ENCODE measurements at places on chromosomes 3 and 15. TPM values are rescaled to one million over a fixed set of nuclear protein-coding genes. Genes with fewer than 3 reads are reported as not detected.

DNA sequence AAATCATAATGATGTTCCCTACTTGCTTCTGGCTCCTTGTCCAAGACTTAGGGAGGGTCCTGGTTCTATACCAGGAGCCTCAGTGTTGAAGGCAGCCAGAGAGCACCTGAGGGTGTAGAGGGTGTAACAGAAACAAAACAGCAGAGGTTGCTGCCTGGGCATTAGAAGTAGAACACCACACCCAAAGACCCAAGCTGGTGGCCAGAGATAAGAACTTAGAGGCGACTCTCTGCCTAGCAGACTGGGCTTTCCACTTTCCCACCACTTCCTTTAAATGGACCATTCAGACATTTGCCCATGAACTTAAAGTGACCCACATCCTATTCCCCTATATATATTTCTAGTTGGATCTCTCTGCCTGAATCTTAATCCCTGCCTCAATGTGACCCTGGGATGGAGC is 189.8 kb downstream of the KLF13 start:
- H3K4me1 ChIP-seq, result peaks cover 6% of the 10 kb centered on the region
- H3K36me3 ChIP-seq, result no peaks in the 10 kb centered on the region
- no peak overlapping the region for H3K4me3 ChIP-seq
- H3K27ac ChIP-seq, result no peak overlapping the region
- no peaks in the 10 kb centered on the region for H3K27me3 ChIP-seq

DNA sequence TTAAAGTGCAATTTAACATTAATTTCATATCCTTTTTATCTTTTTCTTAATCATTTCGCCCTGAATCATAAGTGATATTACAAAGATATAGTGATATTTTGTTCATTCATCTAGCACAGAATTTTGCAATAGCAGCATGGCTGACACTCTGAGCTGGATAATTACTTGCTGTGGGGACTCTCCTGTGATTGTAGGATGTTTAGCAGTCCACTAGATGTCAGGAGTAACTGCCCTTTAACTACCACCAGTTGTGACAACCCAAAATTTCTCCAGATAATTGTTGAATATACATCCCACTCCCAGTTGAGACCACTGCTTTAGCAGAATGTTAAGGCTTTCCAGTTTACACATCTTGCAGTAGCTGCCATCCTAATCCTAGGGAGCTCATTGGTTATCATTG is 196.8 kb upstream of the MBNL1 start:
- no peaks in the 10 kb centered on the region for H3K27me3 ChIP-seq
- DNase-seq, result no peak
- H3K27ac ChIP-seq, result no peak overlapping the region
- no peaks in the 10 kb centered on the region for H3K36me3 ChIP-seq
- H3K4me1 ChIP-seq, result no peaks in the 10 kb centered on the region

DNA sequence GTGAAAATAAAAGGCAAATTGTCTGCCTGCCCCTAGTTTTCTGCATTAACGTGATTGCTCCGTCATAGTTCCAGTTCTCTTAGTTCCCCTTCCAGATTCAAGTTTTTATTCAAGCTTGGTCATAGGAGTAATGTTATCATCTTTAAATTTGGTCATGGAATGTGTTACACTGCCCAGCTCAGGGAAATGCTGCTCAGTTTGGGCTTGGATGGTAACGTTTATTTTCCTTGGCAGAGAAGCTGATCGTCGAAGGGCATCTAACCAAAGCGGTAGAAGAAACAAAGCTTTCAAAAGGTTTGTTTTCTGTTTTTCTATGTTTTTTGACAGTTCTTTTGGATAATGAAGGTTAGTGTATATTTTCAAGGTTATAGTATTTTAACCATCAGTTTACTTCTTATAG is 118.4 kb upstream of the FLNB start:
- H3K4me1 ChIP-seq, result no peaks in the 10 kb centered on the region
- no peaks in the 10 kb centered on the region for H3K36me3 ChIP-seq
- H3K27me3 ChIP-seq, result no peaks in the 10 kb centered on the region
- no peak for DNase-seq
- no peak overlapping the region for H3K27ac ChIP-seq

DNA sequence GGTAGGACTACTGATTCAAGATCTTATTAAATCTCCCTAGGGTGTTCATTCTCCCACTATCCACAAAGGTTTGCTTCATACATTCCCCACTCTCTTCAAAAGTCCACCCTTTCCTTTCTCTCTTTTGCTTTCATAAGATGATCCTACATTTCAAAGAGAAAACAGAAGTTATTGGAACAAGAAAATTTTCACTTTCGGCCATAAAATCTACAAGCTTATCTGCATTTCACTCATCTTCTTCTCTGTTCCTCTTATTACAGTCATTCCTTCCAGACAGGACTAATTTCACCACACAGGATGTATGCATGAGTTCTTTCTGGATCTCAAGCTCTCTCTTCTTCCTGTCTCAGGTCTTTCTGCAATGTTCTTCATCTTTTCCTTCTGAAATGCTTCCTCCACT is 238.7 kb downstream of the ISL2 start:
- H3K27ac ChIP-seq, result no peak overlapping the region
- H3K27me3 ChIP-seq, result no peaks in the 10 kb centered on the region
- H3K36me3 ChIP-seq, result no peaks in the 10 kb centered on the region
- no peak for DNase-seq

MCTP2 gene
- 44.5 TPM for total RNA-seq

All from naive thymus-derived CD4-positive, alpha-beta T cell (primary cell).